SHP77 (cell line): ENCODE measurements at places on chromosomes 6 and 20.

DNA sequence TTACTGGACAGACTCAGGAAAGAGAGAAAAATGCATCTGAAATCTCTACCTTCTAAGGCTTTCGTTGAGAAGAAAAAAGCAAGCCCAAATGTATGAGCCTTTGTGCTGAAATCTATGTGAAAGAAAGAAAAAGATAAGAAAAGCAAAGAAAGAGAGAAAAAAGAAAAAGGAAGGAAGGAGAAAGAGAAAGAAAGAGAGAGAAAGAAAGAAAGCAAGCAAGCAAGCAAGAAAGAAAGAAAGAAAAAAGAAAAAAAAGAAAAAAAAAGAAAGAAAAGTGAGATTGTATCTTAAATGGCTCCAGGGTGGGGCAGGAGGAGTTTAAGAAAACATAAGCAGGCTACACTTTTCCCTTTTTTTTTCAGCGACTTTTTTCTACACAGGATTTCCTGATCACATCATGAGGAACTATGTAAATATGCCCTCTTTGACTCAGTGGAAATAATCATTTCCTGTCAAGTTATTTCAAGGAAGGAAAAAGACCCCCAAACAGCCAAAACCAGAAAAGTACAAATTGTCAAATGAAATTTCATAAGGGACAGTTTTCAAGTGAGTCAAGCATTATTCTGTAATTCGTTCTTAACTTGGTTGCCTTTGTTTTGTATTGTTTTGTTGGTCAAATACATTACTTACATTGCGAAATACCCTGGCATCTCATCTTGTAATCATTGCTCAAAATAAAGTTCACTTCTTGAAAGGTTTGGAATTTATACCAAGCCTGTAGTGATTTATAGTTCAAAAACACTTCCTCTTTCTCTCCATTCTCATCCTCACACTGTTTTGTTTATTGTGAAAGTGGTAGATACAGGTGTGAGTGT, 79.5 kb upstream of the RNF217 start:
- DNase-seq, result no peak

GRCh38 chr6:43359381-43359780, 10.1 kb downstream of the ZNF318 start:
- no peak for DNase-seq

GRCh38 chr20:1846876-1847275, 48.3 kb upstream of the SIRPA start:
- no peak for DNase-seq

DNA sequence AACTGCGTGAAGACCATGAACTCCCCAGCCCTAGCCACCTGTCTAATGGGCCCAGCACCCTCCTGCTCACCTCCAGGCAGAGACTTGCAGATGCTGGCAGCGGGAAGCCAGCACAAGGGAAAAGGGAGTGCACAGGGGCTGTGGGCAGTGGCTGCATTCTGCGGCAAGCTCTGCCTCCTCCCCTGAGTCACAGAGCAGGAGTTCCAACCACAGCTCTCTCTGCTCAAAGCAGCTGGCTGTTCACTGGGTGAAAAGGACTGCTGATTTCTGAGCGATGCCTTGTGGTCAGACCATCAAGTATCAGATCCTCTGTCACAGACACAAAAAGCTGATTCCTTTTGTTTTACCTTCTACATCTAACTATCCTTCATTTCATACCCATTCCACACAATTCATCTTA, 10.5 kb downstream of the NKX2-2 start:
- DNase-seq, result no peak

- no peak for DNase-seq
These were observed 7.0 kb upstream of the PRSS35 start for GRCh38 chr6:83505356-83505755.
